Stimulated activated CD4-positive, alpha-beta T cell treated with anti-CD3 and anti-CD28 coated beads, Interleukin-12 subunit alpha, Interleukin-12 subunit beta, amount 100 ng/mL, for 24 hours (primary cell): ENCODE measurements at places on chromosomes 12 and 14.

DNA sequence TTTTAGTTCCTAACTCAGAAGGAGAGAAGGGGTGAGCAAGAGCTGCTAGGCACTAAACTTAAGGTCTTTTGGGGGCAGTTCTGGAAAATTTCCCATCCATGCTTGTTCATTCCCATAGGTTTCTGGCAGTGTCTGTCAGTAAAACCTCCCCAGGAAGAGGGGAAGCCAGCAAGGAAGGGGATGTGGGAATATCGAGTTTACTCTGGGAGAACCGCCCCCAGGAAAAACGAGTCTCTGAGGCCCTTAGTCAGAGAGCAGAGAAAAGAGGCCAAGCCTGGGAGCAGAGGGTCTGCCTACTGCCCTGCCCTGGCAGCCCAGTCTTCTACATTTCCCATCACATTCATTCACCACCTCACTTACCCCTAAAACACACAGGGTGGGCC, 55.9 kb downstream of the TMCC3 start:
- DNase-seq = no peak

GRCh38 chr12:109289004-109289403, 20.1 kb downstream of the FOXN4 start:
- DNase-seq = no peak

- no peak for DNase-seq
These were observed 11.9 kb downstream of the NAA25 start for GRCh38 chr12:112096667-112097066.

- DNase-seq = no peak
These were observed 409.2 kb downstream of the IPO8 start for GRCh38 chr12:30286345-30286926.

DNA sequence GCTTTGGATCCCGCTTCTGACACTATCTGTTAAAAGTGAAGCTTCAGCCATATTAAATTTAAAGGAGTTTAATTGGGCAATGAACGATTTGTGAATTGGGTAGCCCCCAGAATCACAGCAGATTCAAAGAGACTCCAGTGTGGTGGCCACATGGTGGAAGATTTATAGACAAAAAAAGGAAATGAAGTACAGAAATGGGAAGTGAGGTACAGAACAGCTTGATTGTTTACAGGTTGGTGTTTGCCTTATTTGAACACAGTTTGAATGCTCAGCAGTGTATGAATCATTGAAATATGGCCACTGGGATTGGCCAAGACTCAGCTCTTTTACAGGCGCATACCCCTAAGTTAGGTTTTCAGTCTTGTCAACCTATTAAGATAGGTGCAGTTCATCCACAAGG, 21.9 kb downstream of the CCDC91 start:
- no peak for DNase-seq

- DNase-seq = no peak
These were observed 14.5 kb upstream of the MAP1LC3B2 start for GRCh38 chr12:116544656-116545055.

- no peak for DNase-seq
These were observed 483.0 kb upstream of the CCDC196 start for GRCh38 chr14:66003082-66003730.

DNA sequence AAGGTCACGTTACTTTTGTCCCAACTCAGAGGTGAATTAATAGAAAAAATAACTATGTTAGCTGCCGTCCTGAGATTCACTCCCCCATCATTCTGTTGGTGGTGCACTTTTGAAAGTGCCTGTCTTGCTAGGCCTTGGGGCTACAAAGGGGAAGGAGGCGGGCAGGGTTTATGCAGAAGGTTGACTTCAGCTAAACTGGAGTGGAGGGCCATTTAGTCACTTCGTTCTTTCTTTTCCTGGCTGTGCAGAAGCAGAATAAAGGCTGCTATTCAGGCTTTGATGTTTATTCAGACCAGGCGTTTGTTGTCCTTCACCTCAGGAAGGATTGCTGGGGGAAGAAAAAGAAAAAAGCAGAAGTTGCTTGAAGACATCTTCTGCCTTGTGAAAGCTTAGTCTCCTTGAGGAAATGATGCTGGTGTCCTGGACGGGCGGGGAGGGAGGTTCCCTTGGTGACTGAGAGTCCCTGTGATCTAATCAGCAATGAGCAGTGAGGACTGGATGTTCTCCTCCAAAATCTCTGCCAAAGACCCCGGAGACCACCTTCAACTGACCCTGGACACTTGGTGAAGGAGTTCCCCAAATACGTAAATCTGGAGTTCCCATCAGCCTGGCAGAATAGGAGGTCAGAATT, 4.0 kb downstream of the GLT1D1 start:
- DNase-seq = no peak

DNA sequence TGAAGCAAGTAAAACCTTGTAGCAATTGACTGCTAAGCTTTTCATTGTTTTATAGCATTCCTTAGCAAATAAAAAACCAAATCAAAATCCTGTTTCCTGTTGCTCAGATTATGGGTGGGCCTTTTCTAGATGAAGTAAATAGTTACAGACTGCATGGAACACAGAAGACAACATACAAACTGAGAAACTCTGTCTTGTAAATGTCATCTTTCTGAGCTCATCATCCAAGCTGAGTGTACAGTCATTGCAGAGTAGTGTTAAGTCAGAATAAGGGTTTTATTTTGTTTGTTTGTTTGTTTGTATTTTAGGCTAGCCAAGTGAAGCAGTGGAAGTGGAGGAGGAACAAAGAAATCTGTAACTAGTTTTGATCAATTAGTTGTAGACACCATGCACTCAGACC, 24.4 kb upstream of the BTG1 start:
- DNase-seq = no peak

- DNase-seq = no peak
These were observed 13.6 kb downstream of the PAH start for GRCh38 chr12:102903337-102904007.

GRCh38 chr12:102314821-102315220, 117.2 kb upstream of the PMCH start:
- DNase-seq = no peak

- no peak for DNase-seq
These were observed 115.7 kb upstream of the GSC start for GRCh38 chr14:94885481-94886155.
